Osteoblast (primary cell): ENCODE measurements at places on chromosomes 3 and 15. TPM values are rescaled to one million over a fixed set of nuclear protein-coding genes. Genes with fewer than 3 reads are reported as not detected.

The COL6A5 gene
- not detected in 2 replicates for total RNA-seq

The GOLGA6L1 gene
- not detected in 2 replicates for total RNA-seq

The GOLGA8R gene
- total RNA-seq, result 2.4 and 3.3 TPM in 2 replicates

The FAH gene
- 17.7 and 21.2 TPM in 2 replicates for total RNA-seq

GRCh38 chr15:33392453-33392852 is 81.7 kb downstream of the RYR3 start:
- no peak for DNase-seq

- no peak for DNase-seq
These were observed 134.0 kb downstream of the IL5RA start for GRCh38 chr3:2976212-2976611.

- DNase-seq, result no peak
These were observed 170.0 kb downstream of the RAB11A start for GRCh38 chr15:66039117-66039871.

- DNase-seq, result no peak
These were observed 20.0 kb downstream of the PLCL2 start for GRCh38 chr3:16904423-16905417.

GRCh38 chr15:35000511-35000910 is 12.4 kb upstream of the ZNF770 start:
- DNase-seq, result peak; percentile 90

- DNase-seq, result no peak
These were observed 10.7 kb downstream of the SNAPC5 start for GRCh38 chr15:66486887-66487286.

DNA sequence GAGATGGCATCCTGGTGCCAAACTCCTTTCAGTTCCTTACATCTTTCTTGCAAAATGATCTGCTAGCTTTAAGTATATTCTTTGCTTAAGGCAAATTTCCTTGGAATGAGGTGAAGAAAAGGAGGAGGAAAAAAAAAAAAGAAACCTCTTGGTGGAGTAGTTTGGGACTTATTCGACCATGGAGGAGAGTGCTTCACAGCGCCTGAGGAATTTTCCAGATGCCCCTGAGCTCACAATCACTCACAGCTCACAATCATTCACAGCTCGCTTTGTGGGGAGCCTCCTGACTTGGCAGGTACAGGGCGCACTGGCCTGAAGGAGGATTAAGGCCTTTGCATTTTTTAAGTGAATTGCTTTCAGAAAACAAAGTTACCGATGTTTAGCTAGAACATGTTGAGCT is 53.9 kb downstream of the BOC start:
- DNase-seq, result no peak

DNA sequence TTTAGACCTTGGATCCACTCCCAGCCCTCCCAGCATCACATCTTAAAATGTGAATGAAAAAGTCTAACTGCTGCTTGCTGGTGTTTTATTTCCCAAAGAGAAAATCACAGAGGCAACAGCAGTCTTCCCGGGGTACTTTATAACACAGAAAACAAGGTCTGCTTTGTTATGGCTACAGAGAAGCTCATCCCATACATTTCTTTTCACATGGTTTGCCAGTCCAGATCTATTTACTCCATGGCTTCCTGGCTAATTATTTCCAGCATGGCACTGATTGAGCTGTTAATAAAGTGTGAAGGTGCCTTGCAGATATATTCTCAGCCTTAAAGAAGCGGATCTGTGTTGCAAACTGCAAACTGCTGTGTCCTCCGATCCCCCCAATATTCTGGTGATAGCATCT is 466.1 kb upstream of the CFAP20DC start:
- no peak for DNase-seq

- DNase-seq, result no peak
These were observed 56.7 kb upstream of the ATP2B2 start for GRCh38 chr3:10561946-10562560.
